ENCODE measurements at places on chromosomes 1 and 21.

GRCh38 chr1:153543736-153544135 is 1.9 kb downstream of the S100A4 start:
- no peak for DNase-seq

DNA sequence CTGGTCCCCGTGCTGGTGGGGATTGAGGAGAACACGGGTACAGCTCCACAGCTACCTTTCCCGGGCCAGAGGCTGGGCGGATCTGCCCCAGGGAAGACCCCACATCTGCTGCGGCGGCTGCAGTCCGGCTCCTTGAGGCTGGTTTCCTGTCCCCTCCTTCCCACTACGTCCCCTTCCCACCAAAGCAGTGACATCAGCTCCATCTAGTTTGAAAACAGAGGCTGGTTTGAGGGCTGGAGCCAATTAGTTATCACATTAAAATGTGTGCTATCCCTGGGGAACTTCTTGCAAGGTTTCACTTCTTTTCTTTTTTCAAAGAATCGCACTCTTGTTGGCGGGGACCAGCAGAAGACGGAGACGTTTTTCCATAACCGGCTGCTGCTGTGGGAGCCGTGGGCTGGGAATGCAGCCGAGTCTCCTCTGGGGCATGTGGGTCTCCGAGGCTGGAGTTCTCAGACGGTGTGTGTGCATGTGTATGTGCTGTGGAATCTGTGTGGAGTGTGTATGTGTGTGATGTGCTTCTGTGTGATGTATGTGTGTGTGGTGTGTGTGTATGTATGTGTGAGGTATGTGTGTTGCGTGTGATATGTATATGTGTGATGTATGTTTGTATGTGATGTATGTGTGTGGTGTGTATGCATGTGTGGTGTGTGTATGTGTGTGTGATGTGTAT is 8.9 kb upstream of the PCBP3 start:
- no peak for DNase-seq

- DNase-seq, result no peak
These were observed 38.0 kb downstream of the SPRTN start for GRCh38 chr1:231376101-231376500.

DNA sequence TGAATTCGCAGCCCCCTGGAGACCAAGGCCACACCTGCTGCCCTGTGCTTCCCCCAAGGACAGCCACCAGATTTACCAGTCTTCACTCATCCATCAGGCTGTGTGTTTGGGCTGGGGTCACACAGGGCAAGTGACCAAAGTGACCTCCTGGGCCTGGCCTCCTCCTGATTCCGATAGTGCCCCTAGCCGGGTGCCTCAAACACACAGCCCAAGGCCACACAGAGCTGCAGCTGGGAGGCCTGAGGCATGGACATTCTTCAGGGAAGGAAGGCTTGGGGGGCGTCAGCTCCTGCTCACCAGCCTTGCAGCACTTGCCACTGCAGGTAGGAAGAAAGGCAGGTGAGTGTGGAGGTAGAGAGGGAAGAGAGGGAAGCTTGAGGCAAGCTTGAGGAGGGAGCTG is 181.3 kb downstream of the RUNX1 start:
- DNase-seq, result no peak

GRCh38 chr1:79497193-79497773 is 490.8 kb upstream of the ADGRL4 start:
- peak; percentile 32 for DNase-seq

DNA sequence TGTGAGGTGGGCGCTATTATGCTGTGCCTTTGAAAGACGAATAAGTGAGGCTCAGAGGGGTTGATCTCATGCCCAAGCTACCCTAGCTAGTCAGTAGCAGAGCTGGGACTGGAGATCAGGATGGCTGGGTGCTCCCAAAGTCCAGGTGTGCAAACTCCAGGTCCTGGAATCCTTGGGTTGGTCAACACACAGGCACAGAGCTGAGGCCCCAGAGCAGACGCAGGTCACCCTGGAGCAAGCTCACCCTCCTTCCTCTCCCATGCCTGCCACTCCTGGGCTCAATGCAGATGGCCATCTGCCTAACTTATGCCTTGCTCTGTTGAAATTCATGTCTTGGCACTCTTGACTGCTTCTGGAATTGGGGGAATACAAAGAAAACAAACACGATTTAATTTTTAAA is 587.2 kb downstream of the PTPRU start:
- no peak for DNase-seq

DNA sequence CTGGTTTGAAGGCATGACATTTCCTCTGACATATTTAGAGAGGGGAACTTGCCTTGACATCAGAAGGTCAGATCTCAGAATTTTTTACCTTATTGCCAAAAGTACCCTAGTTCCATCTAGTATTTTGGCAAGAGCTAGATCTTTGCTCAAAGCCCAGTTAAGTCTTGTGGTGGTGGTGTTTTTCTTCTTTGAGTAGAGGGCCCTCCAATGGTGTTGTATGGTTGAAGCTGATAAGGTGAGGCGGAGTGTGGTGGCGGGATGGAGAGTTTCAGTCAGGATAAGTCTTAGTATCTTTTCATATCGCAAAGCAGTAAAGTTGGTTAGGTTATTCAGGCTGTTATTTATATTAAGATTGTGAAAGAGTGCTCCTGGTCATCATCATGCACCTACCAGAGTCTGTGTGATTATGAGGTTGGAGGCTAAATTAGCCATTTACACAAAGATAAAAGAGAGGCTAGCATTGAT is 20.1 kb upstream of the MACF1 start:
- DNase-seq, result no peak

DNA sequence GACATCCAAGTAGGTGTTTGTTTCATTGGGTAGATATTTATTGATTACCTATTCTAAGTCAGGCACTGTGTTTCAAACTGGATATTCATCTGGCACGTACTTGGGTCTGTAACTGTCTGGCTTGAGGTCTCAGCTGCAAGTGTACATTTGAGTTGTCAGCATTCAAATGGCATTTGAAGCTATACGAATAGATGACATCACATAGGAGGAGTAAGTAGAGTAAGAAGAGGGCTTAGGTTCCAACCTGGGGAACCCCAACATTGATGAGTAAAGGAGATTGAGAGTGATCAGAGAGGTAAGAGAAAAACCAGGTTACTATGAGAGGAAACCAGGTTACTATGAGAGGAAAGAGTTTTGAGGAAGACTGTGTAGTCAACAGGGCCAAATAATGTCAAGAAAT is 30.7 kb downstream of the ZNF684 start:
- no peak for DNase-seq

GRCh38 chr1:27741121-27741520 is 15.4 kb downstream of the FAM76A start:
- no peak for DNase-seq

DNA sequence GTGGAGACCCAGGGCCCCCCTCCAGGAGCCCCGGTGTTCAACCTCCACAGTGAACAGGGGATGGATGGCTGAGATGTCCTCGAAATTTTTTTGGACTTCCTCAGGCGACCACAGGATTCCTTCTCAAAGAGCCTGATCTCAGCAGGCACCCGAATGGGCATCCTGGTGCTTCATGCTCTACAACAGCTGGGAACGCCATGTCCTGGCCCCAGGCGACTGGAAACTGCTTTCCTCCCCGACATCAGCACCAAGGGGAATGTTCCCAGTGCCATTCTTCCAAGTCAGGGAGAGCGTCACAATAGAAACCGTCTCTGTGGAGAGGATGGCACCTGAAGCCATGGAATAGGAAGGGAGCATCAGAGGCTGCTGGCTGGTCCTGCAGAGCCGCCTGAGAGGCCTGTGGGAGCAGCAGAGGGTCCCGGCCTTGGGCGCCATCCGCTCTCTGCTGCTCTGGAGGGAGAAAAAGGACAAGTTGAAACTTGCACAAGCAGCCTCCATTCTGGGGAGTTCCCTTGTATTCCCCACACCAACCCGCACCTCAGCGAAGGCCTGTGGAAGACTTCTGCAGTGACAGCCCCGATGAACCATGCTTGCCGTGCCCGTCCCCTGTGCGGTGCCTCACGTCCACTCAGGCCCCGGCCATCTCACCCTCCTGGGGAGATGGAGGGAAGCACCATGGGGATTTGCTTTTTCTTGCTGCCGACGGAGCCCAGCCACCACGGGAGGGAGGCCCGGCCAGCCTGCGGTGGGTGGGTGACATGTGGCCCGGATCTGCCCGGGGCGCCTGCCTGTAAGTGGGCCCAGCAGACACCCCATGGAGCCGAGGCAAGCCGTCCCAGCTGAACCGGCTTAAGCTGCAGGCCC is 2.3 kb upstream of the ADARB1 start:
- no peak for DNase-seq

GRCh38 chr21:23809573-23809972 is 1797.7 kb downstream of the MRPL39 start:
- no peak for DNase-seq

- DNase-seq, result no peak
These were observed 156.9 kb downstream of the TOMM20 start for GRCh38 chr1:234971586-234972297.

- DNase-seq, result peak; percentile 57
These were observed 107.8 kb downstream of the DISC1 start for GRCh38 chr1:231734417-231734816.

- DNase-seq, result no peak
These were observed 110.5 kb downstream of the OSBPL9 start for GRCh38 chr1:51727366-51727765.

DNA sequence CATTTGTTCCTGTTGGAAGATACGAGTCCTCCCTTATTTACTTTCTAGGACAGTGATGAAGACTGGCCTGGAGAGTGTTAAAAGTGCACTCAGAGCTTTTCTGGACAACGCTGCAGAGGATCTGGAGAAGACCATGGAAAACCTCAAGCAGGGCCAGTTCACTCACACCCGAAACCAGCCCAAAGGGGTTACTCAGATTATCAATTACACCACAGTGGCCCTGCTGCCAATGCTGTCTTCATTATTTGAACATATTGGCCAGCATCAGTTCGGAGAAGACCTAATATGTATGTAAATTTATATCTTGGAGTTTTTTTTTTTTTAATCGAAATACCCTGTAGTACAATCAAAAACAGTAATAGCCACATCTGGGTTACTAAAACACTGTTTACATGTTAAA is 190.5 kb downstream of the ZP4 start:
- DNase-seq, result no peak

DNA sequence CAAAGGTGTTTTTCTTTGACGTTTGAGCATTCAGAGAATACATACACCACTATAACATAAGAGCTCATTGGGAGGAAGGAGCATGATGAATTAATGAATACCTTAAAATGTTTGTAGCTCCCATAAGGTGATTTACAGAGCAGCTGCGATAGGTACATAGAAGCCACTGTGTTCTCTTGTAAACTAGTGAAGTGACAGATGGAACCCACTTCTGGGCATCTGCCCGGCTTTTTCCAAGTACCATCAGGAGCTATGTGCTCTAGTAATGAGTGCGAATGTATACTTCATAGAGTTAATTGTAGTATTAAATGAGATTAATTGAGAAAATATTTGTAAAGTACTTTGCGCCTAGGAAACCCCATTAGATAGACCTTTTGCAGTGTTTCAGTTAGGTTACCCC is 48.4 kb downstream of the HENMT1 start:
- DNase-seq, result no peak

- no peak for DNase-seq
These were observed 11.8 kb downstream of the NSUN4 start for GRCh38 chr1:46352363-46352762.

GRCh38 chr1:186183970-186184628 is 191.0 kb downstream of the TPR start:
- DNase-seq, result peak; percentile 20

DNA sequence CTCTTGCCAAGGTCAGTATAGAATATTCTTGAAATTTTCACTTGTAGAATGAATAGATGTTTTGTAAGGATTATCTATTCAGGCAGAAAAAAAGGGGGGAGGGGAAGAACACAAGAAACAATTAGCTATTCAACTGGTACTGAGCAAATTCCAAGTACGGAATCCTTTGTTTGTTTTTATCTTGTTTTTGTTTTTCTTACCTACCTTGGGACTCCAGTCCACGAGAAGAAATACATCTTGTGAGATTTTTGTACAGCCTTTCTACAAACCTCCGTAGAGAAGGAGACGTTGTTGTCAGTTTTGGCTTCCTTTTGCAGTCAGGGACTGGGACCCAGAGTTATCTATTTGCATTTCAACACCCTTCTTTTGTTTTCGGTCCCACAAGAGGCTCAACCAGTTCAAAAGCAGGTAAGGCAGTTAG is 36.0 kb downstream of the ZNF281 start:
- DNase-seq, result no peak

DNA sequence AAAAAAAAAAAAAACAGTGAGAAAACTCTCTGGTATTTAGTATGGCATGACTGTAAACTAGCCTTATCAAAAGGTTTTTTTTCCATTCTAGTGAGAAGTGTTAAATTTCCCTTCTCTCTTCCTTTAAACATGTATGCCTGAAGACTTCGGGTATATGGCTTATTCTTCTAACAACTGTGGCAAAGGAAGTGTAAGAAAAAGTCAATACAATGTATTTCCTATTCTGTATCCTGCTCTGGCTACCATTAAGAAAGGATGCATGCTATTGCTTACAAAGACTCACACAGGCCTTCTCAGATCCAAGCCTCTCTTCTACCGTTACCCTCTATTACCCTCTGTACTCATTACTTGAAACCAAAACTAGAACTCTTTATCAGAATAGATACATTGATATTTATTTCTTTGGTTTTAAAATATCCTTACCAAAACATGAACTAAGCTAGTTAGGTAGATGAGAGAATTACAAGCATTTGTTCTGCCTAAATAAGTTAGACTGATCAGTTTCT is 8.4 kb downstream of the CEPT1 start:
- DNase-seq, result no peak

- no peak for DNase-seq
These were observed 19.3 kb upstream of the OPRD1 start for GRCh38 chr1:28792644-28793121.

- no peak for DNase-seq
These were observed 1.6 kb upstream of the EFNA1 start for GRCh38 chr1:155125946-155126555.

DNA sequence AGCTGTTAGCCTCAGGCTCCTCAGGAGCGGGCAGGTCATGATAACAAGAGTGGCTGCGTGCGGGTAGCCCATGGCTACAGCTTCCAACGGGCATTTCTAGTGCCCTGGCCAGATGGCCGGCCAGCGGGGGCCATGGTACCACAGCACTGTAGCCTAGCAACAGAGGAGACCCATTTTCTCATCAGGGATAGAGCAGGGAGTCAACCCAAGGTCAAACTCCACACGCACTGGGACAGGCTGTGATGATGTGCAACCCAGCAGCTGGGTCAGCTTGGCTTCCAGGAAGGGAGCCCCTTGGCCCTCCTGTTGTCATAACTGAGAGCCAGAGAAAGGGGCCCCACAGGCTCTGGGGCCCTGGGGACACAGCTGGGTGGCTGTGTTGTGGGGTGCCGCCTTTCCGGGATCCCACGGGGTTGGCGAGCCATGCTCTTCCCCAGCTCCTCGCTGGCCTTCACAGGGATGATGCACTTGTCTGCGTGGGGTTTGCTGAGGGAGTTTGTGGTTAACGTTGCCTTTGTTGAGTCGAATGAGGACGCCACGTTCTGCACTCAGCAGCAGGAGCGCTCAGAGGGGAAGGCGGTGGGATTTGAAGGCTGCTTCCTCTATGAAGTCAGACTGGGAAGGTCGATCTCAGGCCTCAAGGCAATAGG is 46.3 kb downstream of the COL18A1 start:
- DNase-seq, result no peak

- no peak for DNase-seq
These were observed 86.8 kb downstream of the BRINP2 start for GRCh38 chr1:177257576-177257975.
